ENCODE measurements at places on chromosomes 7 and 10. TPM values are rescaled to one million over a fixed set of nuclear protein-coding genes. Genes with fewer than 3 reads are reported as not detected.

The MUC3A gene
- not detected for total RNA-seq

The ENKUR gene
- total RNA-seq: 0.18 TPM

The GIMAP6 gene
- total RNA-seq: 0.30 TPM

The CCSER2 gene
- 40.0 TPM for total RNA-seq

The RELN gene
- total RNA-seq: under 0.01 TPM

The TCAF2 gene
- 2.4 TPM for total RNA-seq

The MUC12 gene
- 0.60 TPM for total RNA-seq

The CPA2 gene
- not detected for total RNA-seq

The TLL2 gene
- 0.60 TPM for total RNA-seq

The ADCK2 gene
- total RNA-seq: 11.6 TPM

The NCF1 gene
- total RNA-seq: not detected

The SUN3 gene
- not detected for total RNA-seq

The UNCX gene
- not detected for total RNA-seq

The SLK gene
- 43.1 TPM for total RNA-seq

The GNAT3 gene
- total RNA-seq: not detected

The OR9A2 gene
- not detected for total RNA-seq

The LIPK gene
- total RNA-seq: not detected

The HECW1 gene
- total RNA-seq: not detected

The FANK1 gene
- total RNA-seq: 4.6 TPM

The ABCB1 gene
- 0.05 TPM for total RNA-seq

The HABP2 gene
- total RNA-seq: not detected

The ELMO1 gene
- under 0.01 TPM for total RNA-seq

The WDR86 gene
- total RNA-seq: 8.6 TPM

The ATG9B gene
- total RNA-seq: 1.6 TPM

The RAMP3 gene
- total RNA-seq: not detected

The HTR5A gene
- not detected for total RNA-seq

The TUBAL3 gene
- not detected for total RNA-seq

The VGF gene
- 3.0 TPM for total RNA-seq

The ABCC2 gene
- 0.89 TPM for total RNA-seq

The CLDN3 gene
- not detected for total RNA-seq

The MYPN gene
- under 0.01 TPM for total RNA-seq

The MRPL32 gene
- total RNA-seq: 41.9 TPM

The AQP1 gene
- total RNA-seq: 19.5 TPM

The ANAPC16 gene
- total RNA-seq: 47.2 TPM

The NKX1-2 gene
- not detected for total RNA-seq

The OR2A12 gene
- not detected for total RNA-seq

The SLC26A3 gene
- total RNA-seq: not detected

The BAZ1B gene
- 48.7 TPM for total RNA-seq

The NAT16 gene
- not detected for total RNA-seq

The LRGUK gene
- under 0.01 TPM for total RNA-seq

The ASB10 gene
- total RNA-seq: not detected

The PAX4 gene
- not detected for total RNA-seq

The NUTM2E gene
- total RNA-seq: not detected

The RPS24 gene
- 1,473 TPM for total RNA-seq

The DRGX gene
- not detected for total RNA-seq

The SKIDA1 gene
- 0.30 TPM for total RNA-seq

The ACBD7 gene
- total RNA-seq: 0.30 TPM

The SGCE gene
- total RNA-seq: 40.4 TPM

The FKBP14 gene
- total RNA-seq: 79.9 TPM

The SORBS1 gene
- total RNA-seq: 20.9 TPM

The IFIT1 gene
- total RNA-seq: 4.8 TPM

The KCND2 gene
- total RNA-seq: 0.18 TPM

The PFKP gene
- total RNA-seq: 523 TPM

The MMD2 gene
- not detected for total RNA-seq

The AKR1D1 gene
- total RNA-seq: not detected

The NRG3 gene
- total RNA-seq: under 0.01 TPM

The FKBP9 gene
- 320 TPM for total RNA-seq

The PARD3 gene
- 38.9 TPM for total RNA-seq

Data from smooth muscle cell of the umbilical artery (primary cell).